ENCODE measurements at places on chromosomes 5 and 9.

GRCh38 chr9:4506490-4506889 lies 16.2 kb downstream of the SLC1A1 start:
- no peak for DNase-seq

DNA sequence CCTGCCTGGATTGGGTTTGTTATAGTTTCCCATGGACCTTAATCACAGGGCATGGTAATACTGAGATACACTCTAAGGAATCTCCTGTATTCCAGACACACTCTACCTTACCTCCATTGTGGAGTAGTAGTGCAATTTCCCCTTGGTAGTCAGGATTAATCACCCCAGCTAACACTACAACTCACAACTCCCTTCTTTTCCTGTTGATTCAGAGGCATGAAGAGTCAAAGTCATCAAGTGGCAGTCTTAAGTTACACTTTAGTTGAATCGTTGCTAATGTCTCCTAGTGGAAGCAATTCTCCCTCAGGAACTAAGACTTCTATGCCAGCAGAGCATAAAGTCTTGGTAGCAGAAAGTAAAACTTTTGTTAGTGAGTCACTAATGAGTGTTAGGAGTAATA lies 122.7 kb upstream of the APC start:
- no peak for DNase-seq

DNA sequence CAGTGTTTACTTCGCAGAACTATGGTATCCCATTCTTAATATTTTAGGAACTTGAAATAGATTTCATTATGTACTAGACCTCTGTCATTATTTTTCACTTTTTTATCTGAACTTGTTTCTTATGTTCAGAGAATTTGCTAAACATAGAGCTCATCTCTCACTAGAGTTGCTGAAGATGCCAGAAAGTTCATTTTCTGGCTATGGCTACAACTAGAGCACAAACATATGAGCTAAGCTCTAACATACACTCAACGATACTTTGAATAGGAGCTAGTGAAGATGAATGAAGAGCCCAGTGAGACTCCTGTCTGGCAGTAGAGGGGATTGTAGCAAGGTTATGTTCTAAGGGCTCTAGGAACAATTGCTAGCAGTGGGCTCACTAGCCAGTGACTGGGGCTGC lies 582.2 kb downstream of the KIF4B start:
- DNase-seq: no peak

DNA sequence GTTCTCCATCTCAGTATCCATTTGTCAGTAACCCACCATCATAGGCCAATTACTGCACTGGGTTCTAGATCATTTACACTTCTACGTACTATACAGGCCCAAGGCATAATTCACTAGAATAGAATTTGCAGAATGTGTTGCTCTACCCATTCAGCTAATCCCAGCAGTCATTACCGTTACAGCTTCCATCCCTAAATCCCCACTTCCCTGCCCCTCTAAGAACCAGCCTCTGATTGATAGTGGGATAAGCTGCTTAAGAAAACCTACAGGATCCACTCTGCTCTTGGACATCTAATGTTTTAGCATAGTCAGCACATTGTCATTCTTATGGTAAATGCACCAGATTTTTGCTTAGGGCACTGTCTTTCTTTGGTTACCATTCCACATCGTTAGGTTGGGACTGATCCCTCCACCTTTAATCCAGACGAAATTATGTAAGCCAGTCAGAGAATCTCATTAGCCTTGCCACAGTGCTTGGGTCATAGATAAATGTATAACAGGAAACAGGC lies 39.3 kb upstream of the CHD1 start:
- DNase-seq: no peak

- DNase-seq: no peak
These were observed 308.9 kb downstream of the SLIT3 start for GRCh38 chr5:168992016-168992415.

- no peak for DNase-seq
These were observed 68.4 kb downstream of the PBX3 start for GRCh38 chr9:125815568-125815967.
